ENCODE measurements at places on chromosomes 11 and 22.

- no peak for DNase-seq
Measured at GRCh38 chr11:66874232-66874631, 17.4 kb downstream of the LRFN4 start.

GRCh38 chr11:45889555-45889954, 4.1 kb downstream of the MAPK8IP1 start:
- no peak for DNase-seq

- no peak for DNase-seq
Measured at GRCh38 chr11:134049303-134049702, 19.6 kb upstream of the JAM3 start.

GRCh38 chr11:45078236-45079074, 68.0 kb upstream of the PRDM11 start:
- DNase-seq: no peak

DNA sequence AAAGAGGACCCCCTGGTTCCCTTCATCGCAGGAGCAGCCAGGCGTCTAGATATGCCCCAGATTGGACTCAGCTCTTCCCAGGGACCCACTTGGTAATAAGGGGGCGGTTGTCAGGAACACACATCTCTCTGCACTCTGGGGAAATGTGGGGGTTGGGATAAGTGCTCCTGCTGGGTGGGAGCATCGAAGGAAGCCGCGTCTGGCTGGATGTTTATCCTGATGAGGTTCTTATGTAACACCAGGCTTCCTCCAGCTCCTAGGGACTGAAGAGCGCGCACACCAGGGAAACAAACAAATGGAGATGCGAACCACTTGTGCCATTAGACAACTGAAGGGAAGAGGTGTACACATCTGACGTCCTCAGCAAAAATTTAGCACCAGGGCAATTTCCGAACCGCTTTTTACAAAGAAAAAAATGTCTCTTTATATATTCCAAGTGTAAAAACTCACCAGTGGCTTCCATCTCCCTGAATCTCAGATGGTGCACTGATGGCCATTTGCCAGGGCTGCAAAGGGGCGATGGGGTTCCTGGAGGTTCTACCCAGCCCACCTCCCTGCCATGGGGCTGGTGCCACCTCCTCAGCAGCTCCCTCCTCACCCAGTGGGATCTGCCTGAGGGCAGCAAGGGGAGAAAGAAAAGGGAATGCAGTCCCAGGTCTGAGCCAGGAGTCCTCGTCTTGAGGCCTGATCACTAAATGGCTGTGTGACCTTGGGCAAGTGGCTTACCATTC, 89.4 kb downstream of the PKNOX2 start:
- no peak for DNase-seq

DNA sequence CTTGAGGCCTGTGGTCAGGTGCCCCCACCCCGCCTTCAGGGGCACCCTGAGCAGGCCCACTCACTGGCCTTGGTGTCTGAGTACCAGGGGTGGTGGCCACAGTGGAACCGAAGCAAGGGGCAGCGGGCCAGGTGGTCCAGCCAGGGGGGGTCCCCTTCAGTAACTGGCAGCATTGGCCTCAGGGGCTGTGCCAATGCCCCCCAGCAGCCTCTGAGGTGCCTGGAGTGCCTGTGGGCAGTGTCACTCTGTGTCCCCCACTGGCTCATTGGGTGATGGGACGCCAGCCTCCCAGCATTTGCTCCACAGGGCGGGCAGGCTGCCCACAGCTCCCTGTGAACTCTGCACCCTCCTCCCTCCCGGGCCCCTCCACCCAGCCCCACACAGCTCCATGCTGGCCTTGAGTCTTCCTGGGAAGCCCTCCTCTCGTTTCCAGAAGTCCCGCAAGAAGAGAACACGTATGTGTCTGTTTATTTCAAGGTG, 29.5 kb upstream of the CARS1 start:
- no peak for DNase-seq

- no peak for DNase-seq
Measured at GRCh38 chr11:105282658-105283057, 143.1 kb upstream of the CARD18 start.

GRCh38 chr11:46633291-46634217, 16.2 kb downstream of the ATG13 start:
- no peak for DNase-seq

GRCh38 chr11:75351541-75351790, at the start of gene ARRB1:
Gene ARRB1, minus strand, starts transcription at chr11:75351661. Its CDS starts 54 bp downstream, at chr11:75351607.
- no peak for DNase-seq

- no peak for DNase-seq
Measured at GRCh38 chr11:64919627-64920026, 2.6 kb upstream of the ATG2A start.

DNA sequence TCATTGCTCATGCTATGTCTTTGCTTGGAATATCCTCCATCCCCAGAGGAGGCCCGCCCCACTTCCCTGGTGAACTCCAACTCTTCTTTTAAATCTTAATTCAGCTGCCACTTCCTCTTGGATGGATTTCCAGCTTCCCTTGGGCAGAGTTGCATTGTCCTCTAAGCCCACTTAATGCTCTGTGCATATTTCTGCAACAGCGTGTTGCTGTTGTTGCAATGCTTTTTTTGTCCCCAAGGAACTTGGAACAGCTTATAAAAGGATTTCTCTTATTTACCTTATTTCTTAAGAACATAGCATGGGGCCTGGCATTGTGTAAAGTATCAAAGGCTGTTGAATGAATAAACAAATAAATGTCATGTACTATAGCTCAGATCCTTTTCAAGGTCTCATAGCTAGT, 507.4 kb downstream of the METTL15 start:
- no peak for DNase-seq

- no peak for DNase-seq
Measured at GRCh38 chr22:37199760-37200108, 11.7 kb upstream of the C1QTNF6 start.

DNA sequence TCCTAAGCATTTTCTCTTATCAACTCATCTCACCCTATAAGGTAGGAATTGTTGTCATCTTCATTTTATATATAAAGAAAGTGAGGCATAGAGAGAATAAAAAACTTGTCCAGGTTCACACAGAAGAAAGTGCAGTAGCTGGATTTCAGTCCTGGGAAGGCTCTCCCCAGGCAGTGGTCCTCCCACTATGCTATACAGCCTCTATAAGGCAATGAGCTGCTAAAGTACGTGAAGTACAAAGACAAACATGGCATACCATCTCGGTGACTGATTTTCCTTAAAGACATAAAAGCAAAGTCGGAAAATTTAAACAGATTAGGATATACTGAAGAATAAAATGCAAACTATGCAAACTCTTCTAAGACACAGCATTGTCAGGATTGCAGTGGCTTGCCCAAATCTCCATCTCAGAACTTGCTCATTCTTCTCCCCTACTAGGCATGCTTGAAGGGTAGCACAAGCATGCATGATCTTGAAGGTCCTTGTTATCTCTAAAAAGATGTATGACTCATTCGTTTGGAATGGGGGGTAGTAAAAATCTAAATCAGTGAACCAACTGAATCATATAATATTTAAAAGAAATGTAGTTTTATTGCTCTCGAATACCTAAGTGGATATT, 97.8 kb upstream of the CSNK2A3 start:
- no peak for DNase-seq

- no peak for DNase-seq
Measured at GRCh38 chr11:12091956-12092558, 18.3 kb upstream of the MICAL2 start.

GRCh38 chr11:117396970-117397369, 69.3 kb downstream of the CEP164 start:
- DNase-seq: no peak

- no peak for DNase-seq
Measured at GRCh38 chr11:20208622-20209111, 48.4 kb upstream of the DBX1 start.

GRCh38 chr11:121721961-121722360, 269.2 kb upstream of the SORL1-AS1 start:
- DNase-seq: no peak

DNA sequence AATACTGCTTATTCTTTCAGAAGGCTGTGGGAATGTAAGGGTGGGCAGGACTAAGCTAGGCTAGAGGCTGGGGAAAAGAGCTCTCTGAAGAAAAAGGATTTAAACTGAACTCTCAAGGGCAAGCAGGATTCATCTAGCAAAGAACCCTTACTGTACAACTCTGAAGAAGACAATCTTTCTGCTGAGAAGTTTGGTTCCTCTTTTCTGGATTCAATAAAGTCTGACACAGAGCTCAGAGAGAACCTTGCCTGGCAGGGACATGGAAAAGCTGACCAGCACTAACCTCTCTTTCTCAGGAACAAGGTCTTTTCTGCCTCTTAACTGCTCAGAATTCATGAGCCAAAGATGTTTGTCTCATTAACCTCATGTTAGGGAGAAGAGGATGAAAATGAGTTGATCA, 388.4 kb upstream of the DDI1 start:
- no peak for DNase-seq

All from thoracic aorta (tissue), 2 donors.